ENCODE measurements at places on chromosomes 7 and 10. TPM values are rescaled to one million over a fixed set of nuclear protein-coding genes. Genes with fewer than 3 reads are reported as not detected.

Gene CYP26A1
- 0.30 TPM for total RNA-seq

Gene C10orf143
- total RNA-seq = 3.6 TPM

Gene SPDYE2
- total RNA-seq = not detected

Gene RET
- total RNA-seq = not detected

Gene POT1
- total RNA-seq = 47.3 TPM

Gene ANKRD30A
- not detected for total RNA-seq

Gene MPP7
- total RNA-seq = 8.3 TPM

Gene ANKRD22
- total RNA-seq = not detected

Gene AKR1C1
- total RNA-seq = 74.0 TPM

Measured in MG63 (cell line).